ENCODE measurements at places on chromosomes 4 and X.

GRCh38 chr4:52091801-52092200 lies 40.7 kb downstream of the SPATA18 start:
- no peak for DNase-seq

DNA sequence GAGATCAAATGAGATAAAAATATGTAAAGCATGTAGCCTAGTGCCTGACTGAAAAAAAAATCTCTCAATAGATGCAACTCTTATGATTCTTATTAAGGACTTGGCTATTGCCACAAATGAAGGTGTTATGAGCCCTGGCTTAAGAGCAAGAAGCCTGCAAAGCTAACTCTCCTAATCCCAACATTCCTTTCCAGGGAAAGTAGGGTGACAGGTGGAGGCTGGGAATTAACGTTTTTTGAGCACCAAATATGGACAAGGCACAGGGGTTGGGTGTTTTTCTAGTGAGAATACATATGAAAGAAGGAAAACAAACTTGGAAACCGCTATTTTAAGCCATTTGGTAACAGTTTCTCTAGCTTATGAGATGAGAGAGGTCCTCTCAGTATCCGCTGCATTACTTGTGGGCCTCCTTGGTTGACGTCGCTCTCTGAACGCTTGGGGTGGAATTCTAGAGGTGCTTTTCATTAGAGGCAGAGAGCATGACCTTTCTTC lies 2.4 kb downstream of the RHOH start:
- no peak for DNase-seq

DNA sequence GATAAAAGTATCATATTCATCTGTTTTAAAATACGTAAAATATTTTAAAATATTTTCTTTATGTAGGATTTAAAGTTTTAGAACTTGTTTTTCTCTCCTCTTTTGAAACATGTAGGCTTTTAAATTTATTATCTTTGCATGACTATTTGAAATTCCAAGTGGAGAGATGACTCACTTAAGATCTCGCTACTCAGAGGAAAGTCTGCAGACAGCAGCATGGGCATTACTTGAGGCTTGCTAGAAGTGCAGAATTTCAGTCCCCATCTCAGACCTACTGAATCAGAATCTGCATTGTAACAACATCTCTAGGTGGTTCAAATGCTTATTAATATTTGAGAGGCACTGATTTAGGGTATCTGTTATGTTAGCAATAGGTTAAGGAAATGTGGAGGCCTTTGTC lies 225.7 kb upstream of the ARX start:
- no peak for DNase-seq

DNA sequence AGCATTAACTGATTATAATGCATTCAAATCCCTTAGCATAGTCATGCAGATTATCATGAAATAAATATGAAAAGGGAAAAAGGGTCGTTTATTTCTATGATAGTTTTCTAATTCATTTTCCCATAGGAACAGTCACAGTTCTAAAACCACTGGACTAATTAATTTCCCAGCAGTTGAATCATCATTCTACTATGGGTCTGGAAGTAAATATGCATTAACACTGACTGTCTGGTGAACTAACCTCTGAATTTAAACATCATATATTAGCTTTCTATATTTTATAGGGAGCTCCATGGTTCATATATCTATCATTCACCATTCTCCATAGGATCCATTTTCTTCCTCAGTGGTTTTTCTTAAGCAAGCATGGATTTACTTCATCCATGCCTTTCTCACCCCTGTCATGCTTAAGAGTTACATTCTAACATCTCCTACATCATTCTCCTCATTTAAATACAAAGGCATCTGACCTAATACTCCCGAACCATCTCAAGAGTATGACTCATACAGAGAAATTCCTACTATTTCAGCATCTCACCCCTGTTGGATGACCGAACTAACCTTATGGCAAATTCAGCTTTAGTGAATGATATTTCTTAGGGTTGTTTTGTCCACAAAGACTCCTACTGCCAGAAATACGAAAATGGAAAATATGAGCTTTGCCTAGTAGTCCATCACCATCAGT lies 198.7 kb upstream of the ADAMTS3 start:
- no peak for DNase-seq

DNA sequence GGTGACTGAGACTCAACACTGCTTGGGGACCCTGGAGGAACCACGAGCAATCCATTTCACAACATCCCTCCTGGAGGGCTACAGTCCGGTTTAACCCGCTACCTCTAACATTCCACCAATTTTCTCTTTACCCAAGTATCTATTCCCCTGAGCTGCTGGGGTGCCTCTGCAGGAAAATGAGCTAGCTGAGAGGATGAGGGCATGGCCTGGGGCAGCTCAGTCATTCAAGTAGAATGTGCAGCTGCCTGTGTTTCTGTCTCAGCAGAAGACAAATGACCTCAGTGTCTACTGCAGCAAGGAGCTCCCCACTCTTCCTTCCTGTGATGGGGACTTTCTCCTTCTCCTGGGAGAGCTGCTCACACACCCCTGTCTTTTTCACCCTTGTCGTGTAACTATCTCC lies 120.8 kb downstream of the ZNF518B start:
- DNase-seq, result no peak

GRCh38 chrX:20218836-20219505 lies 47.7 kb downstream of the RPS6KA3 start:
- DNase-seq, result peak; percentile 75

GRCh38 chrX:43898406-43899035 lies 16.3 kb upstream of the MAOB start:
- no peak for DNase-seq

GRCh38 chrX:78545233-78545632 lies 113.9 kb downstream of the RTL3 start:
- no peak for DNase-seq

DNA sequence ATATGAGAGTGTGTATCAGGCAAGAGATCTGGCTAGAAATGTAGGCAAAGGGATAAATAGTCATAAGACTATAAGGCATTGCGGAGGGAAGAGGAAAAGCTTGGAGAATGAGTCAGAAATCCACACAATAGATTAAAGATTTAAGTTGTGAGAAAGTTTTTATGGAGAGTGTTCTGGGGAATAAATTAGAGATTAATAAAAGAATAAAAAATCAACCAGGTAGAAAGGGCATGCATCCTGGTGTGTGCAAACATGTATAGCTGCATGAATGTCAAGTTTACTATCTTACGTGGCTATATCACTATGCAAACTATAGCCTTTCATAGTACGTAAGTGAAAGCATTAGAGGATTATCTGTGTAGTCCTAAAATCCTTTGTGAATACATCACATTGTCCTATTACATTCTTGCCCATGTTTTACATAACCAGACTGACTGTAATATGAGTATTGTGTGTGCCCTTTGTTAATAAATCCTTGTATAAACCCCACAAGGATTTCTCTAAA lies 36.9 kb downstream of the SNCA start:
- peak; percentile 6 for DNase-seq

Measured in A673 (cell line).